ENCODE measurements at places on chromosomes 3 and 15.

DNA sequence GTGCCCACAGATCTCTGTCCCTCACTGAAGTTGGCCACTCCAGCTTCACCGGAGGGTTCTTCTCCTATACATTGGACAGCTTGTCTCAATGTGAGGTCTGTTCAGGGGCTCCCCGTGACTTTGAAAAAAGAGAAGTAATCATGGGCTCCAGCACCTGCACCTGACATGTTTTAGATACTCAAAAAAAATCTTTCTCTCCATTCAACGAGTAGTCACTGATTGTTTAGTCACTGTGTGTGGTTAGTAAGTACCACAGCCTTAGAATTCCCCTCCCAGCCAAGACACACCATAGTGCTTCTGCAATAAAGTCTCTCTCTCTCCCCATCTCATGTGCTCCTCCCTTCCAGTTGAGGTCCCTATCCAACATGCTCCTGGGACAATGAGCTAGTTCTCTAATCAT is 18.6 kb downstream of the CCR9 start:
- H3K27ac ChIP-seq, result no peak overlapping the region
- no peak for DNase-seq
- H3K36me3 ChIP-seq, result no peaks in the 10 kb centered on the region
- H3K27me3 ChIP-seq, result no peaks in the 10 kb centered on the region
- H3K4me1 ChIP-seq, result peaks cover 21% of the 10 kb centered on the region

DNA sequence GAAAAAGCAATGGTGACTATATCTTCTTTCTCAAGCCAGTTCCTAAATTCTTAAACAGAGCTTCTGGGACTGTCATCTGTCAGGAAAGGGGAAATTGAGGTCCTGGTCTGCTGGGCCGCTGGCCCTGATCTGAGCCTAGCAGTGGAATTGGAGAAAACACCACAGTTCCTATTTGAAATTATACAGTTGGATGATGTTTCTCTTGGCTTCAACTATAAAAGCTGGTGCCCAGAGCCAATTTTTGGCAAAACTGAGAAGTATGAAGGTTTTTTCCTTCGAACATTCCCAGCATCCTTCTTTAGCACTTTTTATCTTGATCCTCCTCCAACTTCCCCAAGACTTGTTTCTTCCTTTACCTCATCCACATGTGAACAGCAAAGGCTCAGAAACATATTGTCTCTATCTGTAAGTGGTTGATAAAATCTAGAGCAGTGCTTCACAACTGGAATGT is 83.9 kb downstream of the CD47 start:
- DNase-seq, result no peak
- no peak overlapping the region for H3K27ac ChIP-seq
- no peaks in the 10 kb centered on the region for H3K4me1 ChIP-seq
- no peak overlapping the region for H3K4me3 ChIP-seq
- H3K27me3 ChIP-seq, result no peaks in the 10 kb centered on the region
- H3K36me3 ChIP-seq, result no peaks in the 10 kb centered on the region

- no peak overlapping the region for H3K27ac ChIP-seq
- no peaks in the 10 kb centered on the region for H3K36me3 ChIP-seq
- no peak overlapping the region for H3K4me3 ChIP-seq
- no peaks in the 10 kb centered on the region for H3K27me3 ChIP-seq
Measured at GRCh38 chr15:42077689-42078088, 16.7 kb downstream of the PLA2G4D start.

GRCh38 chr3:46626039-46626438 is 13.7 kb downstream of the FAM240A start:
- DNase-seq, result no peak
- no peaks in the 10 kb centered on the region for H3K36me3 ChIP-seq
- peaks cover 17% of the 10 kb centered on the region for H3K4me1 ChIP-seq

DNA sequence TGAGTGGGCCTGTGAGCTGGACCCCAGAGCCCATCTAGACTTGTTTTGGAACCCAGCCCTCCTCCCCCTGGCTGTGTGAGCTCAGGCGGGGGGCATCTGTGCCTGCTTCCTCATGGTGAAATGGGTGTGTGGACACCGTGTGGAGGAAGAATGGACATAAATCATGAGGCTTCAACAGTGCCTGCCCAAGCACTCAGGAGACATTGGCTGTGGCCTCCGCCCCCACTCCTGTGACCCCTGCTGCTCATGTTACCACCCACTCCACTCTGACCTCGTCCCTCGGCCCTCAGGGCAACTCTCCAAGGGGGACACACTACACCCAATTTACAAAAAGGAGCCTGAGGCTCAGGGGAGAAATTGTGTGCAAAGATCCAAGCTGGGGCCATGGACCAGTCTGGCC is 16.6 kb downstream of the TPRA1 start:
- no peak for DNase-seq
- H3K27me3 ChIP-seq, result no peaks in the 10 kb centered on the region
- no peak overlapping the region for H3K4me3 ChIP-seq
